Glomerular endothelial cell (primary cell): ENCODE measurements at places on chromosomes 4 and X. TPM values are rescaled to one million over a fixed set of nuclear protein-coding genes. Genes with fewer than 3 reads are reported as not detected.

SORBS2 gene
- total RNA-seq = 175 and 251 TPM in 2 replicates

BEX4 gene
- total RNA-seq = 48.5 and 50.2 TPM in 2 replicates

PNMA6A gene
- 2.1 and 2.5 TPM in 2 replicates for total RNA-seq

CNKSR2 gene
- total RNA-seq = not detected in 2 replicates

GABRE gene
- total RNA-seq = 3.0 and 20.7 TPM in 2 replicates

XAGE1B gene
- total RNA-seq = not detected in 2 replicates

YIPF7 gene
- not detected in 2 replicates for total RNA-seq

TRIM75 gene
- total RNA-seq = not detected in 2 replicates

GABRA4 gene
- total RNA-seq = not detected in 2 replicates

PHOX2B gene
- total RNA-seq = not detected in 2 replicates

TLR10 gene
- total RNA-seq = not detected in 2 replicates

FGG gene
- total RNA-seq = not detected in 2 replicates

RAB28 gene
- total RNA-seq = 10.8 and 12.1 TPM in 2 replicates

GPRIN3 gene
- total RNA-seq = 5.5 and 22.9 TPM in 2 replicates

KCND1 gene
- total RNA-seq = 0.78 and 1.3 TPM in 2 replicates

IQCM gene
- total RNA-seq = not detected in 2 replicates

RBM3 gene
- 261 and 308 TPM in 2 replicates for total RNA-seq

PLXNB3 gene
- total RNA-seq = 25.6 and 37.6 TPM in 2 replicates

JCHAIN gene
- total RNA-seq = not detected in 2 replicates

HDX gene
- total RNA-seq = 6.8 and 9.6 TPM in 2 replicates

FAM3A gene
- 35.4 and 36.4 TPM in 2 replicates for total RNA-seq

ARX gene
- not detected in 2 replicates for total RNA-seq

AGTR2 gene
- total RNA-seq = not detected in 2 replicates

UGT2B7 gene
- 2.2 and 2.7 TPM in 2 replicates for total RNA-seq

GSX2 gene
- total RNA-seq = not detected in 2 replicates

SMAD1 gene
- 202 and 264 TPM in 2 replicates for total RNA-seq
